ENCODE measurements at places on chromosomes 5 and 9.

DNA sequence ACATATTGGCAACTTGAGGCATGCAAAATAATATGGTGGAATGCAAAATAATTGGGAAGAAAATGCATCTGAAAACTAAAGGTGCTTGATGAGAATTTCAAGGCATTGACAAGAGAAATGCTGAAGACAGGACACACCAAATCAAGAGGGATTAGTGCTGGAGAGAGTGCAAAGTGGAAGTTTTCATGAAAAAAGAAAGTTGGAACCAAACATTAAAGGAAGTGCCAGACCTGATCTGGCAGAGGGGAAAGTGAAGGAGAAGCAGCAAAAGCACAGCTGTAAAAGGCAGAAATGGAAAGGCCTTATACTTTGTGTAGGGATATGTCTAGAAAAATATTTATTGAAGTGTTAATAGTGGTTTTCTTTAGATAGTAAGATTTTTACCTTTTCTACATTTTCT is 35.3 kb upstream of the FYB1 start:
- DNase-seq, result no peak

DNA sequence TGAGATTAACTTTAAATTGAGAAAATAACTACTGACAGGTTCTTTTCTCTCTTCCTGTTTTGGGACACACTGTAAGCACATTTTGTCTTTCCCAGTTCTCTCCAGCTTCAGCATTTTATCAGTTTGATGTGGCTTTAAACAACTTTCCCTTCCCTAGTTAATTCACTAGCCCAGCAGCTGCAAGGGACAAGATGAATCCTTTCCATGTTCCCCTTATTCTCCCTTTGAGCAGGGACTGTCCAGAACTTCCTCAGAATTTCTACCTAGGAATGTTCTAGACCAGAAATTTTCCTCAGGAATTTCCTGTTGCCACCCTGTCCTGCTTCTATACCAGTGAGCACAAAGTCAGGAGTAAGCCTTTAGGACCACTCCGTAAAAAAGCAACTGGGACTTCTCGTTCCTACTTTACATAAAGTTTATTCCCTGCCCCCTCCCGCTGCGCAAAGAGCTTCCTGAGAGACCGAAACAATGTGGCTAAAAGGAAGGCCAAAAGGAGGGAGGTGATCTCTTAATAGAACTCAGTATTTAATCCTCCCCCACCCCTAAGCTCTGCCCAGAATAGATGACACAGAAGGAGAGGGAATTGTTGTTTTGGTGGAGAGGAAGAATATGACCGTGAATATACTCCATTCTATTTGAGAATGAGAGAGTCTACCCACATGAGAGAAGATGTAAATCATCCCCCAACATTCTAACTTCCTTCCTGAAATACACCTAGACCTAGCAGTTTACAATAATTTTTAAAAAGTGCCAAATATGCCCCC is 61.9 kb downstream of the GLIS3 start:
- no peak for DNase-seq

GRCh38 chr9:114905170-114905940 is 25.0 kb downstream of the TNFSF8 start:
- no peak for DNase-seq

DNA sequence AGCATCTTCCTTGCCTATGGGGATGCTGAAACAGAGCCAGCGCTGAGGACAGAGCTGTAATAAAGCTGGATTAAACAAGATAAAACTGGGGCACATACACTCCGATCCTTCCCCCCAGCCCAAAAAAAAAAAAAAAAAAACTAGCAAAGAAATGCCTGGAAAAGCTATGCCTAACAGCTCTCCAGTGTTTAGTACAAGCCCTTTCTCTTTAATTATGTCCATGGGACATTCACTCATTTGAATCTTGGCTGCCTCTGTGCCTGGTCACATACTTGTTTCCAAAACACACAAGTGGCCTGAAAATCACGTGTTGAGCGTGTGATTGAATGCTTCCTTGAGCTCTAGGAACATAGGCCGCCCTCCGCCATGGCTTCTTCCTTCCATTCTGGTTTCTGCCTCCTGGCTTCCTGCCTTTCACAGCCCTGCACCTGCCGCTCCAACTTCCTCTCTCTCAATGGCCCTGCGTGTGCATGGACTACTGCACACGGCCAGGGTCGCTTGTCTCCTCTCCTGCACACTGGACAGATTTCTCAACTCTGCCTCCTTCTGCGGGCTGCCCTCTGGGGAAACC is 111.0 kb upstream of the RETREG1 start:
- DNase-seq, result no peak

DNA sequence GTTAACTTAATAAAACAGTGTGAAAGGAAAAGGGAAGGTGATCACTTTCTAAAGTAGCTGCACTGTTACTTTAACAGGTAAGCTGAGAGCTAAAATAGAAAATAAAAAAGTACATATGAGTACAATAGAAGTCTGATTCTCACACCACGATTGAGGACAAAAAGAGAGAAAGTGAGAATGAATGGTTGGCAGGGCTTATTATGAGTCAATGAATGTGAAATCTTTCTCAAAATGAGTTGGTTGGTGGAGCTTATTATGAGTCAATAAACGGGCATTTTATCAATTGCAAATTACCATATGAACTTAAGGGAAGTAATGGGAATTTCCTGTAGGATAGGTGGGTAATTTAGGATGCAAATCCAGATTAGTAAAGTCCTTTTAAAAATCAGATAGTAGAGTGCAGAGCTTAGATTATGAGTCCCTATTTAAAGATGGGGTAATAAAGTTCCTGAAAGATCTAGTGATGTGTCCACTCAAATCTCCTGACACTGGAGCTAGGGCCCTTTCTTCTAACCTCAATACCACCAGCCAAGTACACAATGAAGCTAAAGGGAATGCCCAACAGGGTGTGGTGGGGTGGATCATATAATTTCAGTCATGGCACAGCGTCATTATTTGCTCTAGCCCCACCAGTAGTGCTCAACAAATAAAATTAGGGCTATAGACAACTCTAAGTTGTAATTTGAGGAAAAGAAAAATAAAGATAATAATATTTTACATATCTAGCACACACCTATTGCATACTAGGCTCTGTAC is 21.1 kb upstream of the TLR4 start:
- no peak for DNase-seq

- no peak for DNase-seq
These were observed 35.2 kb upstream of the SPARC start for GRCh38 chr5:151721812-151722391.

- no peak for DNase-seq
These were observed 566.4 kb downstream of the RAB3C start for GRCh38 chr5:59149271-59149670.

DNA sequence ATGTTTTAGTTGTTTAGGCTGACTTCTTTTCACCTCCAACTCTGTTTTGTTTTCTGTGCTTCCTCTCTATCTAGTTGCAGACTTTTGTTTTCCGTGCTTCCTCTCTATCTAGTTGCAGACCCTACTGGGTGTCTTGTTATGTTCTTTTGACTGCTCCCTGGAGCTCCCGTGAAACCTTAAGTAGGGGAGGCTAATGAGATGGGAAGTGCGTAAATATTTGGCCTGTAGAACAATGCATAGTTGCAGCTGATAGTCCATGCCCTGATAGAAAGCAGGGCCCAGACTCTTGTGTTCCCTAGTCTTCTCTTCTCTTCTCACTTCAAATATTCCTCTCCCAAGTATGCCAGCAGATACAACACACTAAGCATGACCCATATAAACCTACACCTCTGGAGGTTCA is 757.0 kb downstream of the BRINP1 start:
- no peak for DNase-seq

- DNase-seq, result no peak
These were observed 297.2 kb downstream of the MED10 start for GRCh38 chr5:6080930-6081726.

- no peak for DNase-seq
These were observed 10.4 kb downstream of the SMIM15 start for GRCh38 chr5:61151893-61152292.

DNA sequence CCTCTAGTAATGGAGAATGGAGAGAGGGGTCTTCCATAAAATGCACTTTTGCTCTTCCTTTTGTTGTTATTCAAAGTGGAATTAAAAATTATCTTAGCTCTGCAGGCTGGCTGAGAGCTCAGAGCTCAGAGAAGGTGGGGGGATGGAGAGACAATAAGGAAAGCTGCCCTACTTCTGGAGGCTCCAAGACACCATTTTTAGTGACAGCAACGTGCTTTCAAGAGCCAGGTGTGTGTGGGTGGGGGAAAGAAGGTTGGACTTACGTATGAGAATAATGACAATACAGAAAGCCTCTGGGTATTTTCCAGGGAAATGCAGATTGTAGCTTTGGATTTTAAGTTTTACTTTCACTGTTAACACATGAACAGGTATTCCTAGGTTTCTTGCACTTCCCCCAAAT is 173.9 kb downstream of the TRPM3 start:
- no peak for DNase-seq

- no peak for DNase-seq
These were observed 144.9 kb upstream of the CDH6 start for GRCh38 chr5:31048282-31049270.

DNA sequence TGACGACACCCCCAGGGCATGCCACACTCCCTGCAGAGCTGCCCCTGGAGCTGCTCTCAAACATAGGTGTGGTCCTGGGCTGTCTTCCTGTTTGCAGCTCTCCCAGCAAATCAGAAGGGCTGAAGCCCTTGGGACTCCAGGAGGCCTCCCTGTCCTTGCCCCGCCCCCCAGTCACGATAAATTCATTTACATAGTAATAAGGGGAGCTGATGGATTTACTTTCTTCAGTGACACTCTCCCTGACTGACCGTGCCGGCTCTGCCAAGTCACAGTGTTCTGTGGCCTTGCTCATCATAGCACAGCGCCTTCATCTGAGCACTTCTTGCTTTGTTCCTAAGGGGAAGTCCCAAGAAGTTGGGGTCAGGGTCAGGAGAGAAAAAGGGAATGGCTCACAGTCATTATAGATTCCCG is 121.4 kb downstream of the ENC1 start:
- DNase-seq, result no peak

- DNase-seq, result peak; percentile 55
These were observed 267.5 kb downstream of the NR3C1 start for GRCh38 chr5:143135832-143136551.

GRCh38 chr9:4375424-4376200 is 75.7 kb upstream of the GLIS3 start:
- no peak for DNase-seq

GRCh38 chr5:160260881-160261815 is 31.8 kb downstream of the FABP6 start:
- DNase-seq, result no peak

- DNase-seq, result no peak
These were observed 360.0 kb upstream of the PIK3R1 start for GRCh38 chr5:67855523-67855922.

- DNase-seq, result no peak
These were observed 41.5 kb downstream of the TTLL11 start for GRCh38 chr9:122051351-122052321.

DNA sequence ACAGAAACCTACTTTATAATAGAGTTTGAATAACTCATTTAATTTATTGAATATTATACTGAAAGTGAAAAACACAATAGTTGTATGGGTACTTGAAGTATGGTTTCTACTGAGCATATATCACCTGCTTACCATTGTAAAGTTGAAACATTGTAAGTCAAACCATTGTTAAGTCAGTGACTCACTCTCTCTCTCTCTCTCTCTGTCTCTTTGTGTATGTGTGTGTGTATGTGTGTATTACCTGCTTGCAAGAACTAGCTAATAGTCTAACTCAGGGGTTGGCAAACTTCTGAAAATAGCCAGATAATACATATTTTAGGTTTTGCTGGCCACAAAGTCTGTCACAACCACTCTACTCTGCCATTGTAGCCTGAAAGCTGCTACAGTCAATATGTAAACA is 564.3 kb upstream of the ZNF608 start:
- DNase-seq, result no peak

Measured in HuH-7 (cell line).